ENCODE measurements at places on chromosomes 6 and 20. TPM values are rescaled to one million over a fixed set of nuclear protein-coding genes. Genes with fewer than 3 reads are reported as not detected.

- H3K36me3 ChIP-seq: no peaks in the 10 kb centered on the region
- no peaks in the 10 kb centered on the region for H3K4me1 ChIP-seq
- H3K27ac ChIP-seq: no peak overlapping the region
- DNase-seq: no peak
Observed at GRCh38 chr6:169156793-169157147, 96.9 kb downstream of the THBS2 start.

- peaks cover 15% of the 10 kb centered on the region for H3K36me3 ChIP-seq
- peak overlapping the region; percentile 90 for H3K27ac ChIP-seq
- no peaks in the 10 kb centered on the region for H3K27me3 ChIP-seq
- DNase-seq: peak; percentile 55
- peak overlapping the region; percentile 89 for H3K4me3 ChIP-seq
Observed at GRCh38 chr6:82248273-82248735, 760 bp upstream of the IBTK start.

GRCh38 chr6:37027036-37027720, 21.7 kb downstream of the FGD2 start:
- peak overlapping the region; percentile 72 for H3K27ac ChIP-seq

- no peak overlapping the region for H3K4me3 ChIP-seq
- no peaks in the 10 kb centered on the region for H3K36me3 ChIP-seq
- H3K27me3 ChIP-seq: peaks cover 13% of the 10 kb centered on the region
- no peak for DNase-seq
- H3K4me1 ChIP-seq: no peaks in the 10 kb centered on the region
- no peak overlapping the region for H3K27ac ChIP-seq
Observed at GRCh38 chr6:132314432-132314831, 86.8 kb downstream of the MOXD1 start.

DNA sequence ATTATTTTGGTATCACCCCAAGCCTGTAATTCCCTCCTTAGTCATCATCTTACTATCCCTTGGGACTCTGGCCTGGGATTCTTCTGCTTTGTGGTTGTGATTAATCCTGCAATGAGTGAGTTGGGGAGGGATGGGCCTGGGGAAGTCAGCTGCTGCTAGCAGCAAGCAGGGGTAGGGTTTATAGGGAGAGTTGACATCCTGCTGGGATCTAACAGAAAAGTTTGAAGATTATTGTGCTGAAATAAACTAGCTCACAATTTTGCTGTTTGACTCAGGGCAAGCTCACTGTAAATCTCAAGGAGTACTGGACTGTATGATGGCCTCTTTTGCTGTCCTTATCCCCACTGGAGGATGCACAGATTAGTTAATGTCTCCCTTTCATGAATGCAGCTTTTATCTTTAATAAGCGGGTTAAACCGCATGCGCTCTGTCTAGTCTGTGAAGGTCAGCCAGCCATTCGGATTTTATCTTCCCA, 83.4 kb downstream of the JARID2 start:
- H3K4me1 ChIP-seq: peaks cover 71% of the 10 kb centered on the region
- no peak for DNase-seq
- H3K27ac ChIP-seq: no peak overlapping the region
- no peak overlapping the region for H3K4me3 ChIP-seq
- H3K27me3 ChIP-seq: no peaks in the 10 kb centered on the region

DNA sequence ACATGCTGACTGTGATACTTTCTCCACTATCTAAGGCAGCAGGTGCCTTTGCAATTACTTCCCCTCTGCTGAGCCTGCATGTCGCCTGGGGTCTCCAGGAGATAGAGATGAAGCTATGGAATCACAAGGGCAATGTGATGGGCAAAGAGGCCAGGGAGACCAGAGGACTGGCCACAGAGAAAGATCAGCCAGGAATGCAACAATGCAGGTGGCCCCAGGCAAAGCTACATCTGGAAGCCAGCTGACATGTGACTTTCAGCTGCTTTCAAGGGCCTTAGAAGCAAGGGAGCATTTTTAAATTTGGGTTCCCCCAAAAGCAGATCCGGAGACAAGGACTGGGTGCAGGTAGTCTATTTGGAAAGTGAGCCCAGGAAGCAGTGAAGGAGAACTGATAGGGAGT, 107.9 kb upstream of the SRSF6 start:
- no peaks in the 10 kb centered on the region for H3K36me3 ChIP-seq
- H3K4me1 ChIP-seq: no peaks in the 10 kb centered on the region
- no peak for DNase-seq
- H3K4me3 ChIP-seq: no peak overlapping the region
- H3K27ac ChIP-seq: no peak overlapping the region
- H3K27me3 ChIP-seq: no peaks in the 10 kb centered on the region

Gene BEND6
- total RNA-seq: not detected

Gene SOBP
- 2.0 TPM for total RNA-seq

Gene MYCT1
- total RNA-seq: not detected

DNA sequence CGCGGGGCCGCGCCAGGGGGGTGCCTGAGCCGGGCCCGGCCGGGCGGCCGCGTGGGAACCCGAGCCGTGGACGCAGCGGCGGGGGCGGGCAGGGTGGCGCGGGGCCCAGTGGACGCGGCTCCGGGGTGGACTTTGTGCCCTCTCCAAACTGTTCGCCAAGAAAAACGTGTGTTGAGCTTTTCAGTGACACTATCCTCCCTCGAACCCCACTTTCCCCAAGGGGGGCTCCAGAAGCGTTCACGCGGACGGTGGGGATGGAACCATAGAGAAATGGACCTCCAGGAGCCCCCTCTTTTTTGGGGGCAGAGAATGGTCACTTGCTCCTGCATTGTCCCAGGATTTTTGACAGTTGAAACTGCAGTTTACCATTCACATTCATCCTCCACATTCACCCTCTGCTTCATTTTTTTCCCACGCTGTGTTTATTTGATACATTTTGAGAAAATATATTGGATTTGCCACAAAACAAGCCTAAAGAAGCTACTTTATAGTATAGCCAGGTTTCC, 2.9 kb upstream of the HIVEP1 start:
- peak overlapping the region; percentile 88 for H3K4me3 ChIP-seq
- no peaks in the 10 kb centered on the region for H3K27me3 ChIP-seq
- H3K27ac ChIP-seq: peak overlapping the region; percentile 99
- H3K4me1 ChIP-seq: peaks cover 27% of the 10 kb centered on the region
- H3K36me3 ChIP-seq: peaks cover 6% of the 10 kb centered on the region
- DNase-seq: no peak

Gene PRSS16
- 0.33 TPM for total RNA-seq

Gene CDS2
- total RNA-seq: 62.2 TPM

DNA sequence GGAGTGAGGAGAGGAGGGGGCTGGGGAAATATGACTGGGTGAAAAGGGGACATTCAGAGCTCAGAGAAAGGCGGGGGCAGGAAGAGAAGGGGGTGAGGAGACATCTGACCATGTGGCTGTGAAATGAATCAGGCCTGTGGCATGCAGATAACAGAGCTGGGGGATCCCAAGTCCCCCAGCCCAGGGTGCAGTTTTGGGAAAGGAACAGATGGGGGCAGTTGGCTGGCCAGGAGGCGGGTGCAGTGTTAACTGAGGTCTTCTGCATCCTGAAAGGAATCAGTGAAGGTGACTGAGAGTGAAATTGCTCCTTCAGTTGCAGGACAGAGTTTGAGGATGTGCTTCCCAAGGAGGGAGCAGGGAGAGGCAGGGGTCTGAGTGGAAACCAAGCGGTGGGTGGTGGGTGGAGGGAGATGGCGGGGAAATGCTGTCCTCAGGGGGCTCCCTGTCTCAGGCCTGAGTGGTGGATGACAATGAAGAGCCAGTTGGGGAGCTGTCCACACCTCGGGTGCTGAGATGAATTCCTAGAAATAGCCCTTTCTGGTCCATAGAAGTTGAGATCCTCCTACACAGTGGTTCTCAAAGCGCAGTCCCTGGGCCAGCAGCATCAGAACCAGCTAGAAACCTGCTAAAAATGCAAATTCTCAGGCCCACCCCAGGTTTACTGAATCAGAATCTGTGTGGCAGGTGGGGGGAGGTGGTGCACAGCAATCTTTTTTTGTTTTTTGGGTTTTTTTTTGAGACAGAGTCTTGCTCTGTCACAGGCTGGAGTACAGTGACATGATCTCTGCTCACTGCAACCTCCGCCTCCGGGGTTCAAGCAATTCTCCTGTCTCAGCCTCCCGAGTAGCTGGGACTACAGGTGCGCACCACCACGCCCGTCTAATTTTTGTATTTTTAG, 26.0 kb upstream of the CCDC167 start:
- H3K4me3 ChIP-seq: no peak overlapping the region
- no peak overlapping the region for H3K27ac ChIP-seq
- H3K27me3 ChIP-seq: peaks cover 9% of the 10 kb centered on the region
- H3K4me1 ChIP-seq: peaks cover 18% of the 10 kb centered on the region

Gene SLC32A1
- not detected for total RNA-seq

GRCh38 chr6:21596145-21596948, 2.8 kb downstream of the SOX4 start:
- DNase-seq: peak; percentile 41
- peaks cover 19% of the 10 kb centered on the region for H3K4me1 ChIP-seq
- peak overlapping the region; percentile 34 for H3K27ac ChIP-seq
- H3K4me3 ChIP-seq: peak overlapping the region; percentile 74

Gene GFOD1
- total RNA-seq: 10.6 TPM

GRCh38 chr6:31752739-31753319, 9.6 kb upstream of the SAPCD1 start:
- H3K27me3 ChIP-seq: no peaks in the 10 kb centered on the region
- no peak overlapping the region for H3K27ac ChIP-seq
- no peaks in the 10 kb centered on the region for H3K4me1 ChIP-seq
- no peak for DNase-seq
- no peak overlapping the region for H3K4me3 ChIP-seq
